ENCODE measurements at places on chromosomes 5 and 9. TPM values are rescaled to one million over a fixed set of nuclear protein-coding genes. Genes with fewer than 3 reads are reported as not detected.

DNA sequence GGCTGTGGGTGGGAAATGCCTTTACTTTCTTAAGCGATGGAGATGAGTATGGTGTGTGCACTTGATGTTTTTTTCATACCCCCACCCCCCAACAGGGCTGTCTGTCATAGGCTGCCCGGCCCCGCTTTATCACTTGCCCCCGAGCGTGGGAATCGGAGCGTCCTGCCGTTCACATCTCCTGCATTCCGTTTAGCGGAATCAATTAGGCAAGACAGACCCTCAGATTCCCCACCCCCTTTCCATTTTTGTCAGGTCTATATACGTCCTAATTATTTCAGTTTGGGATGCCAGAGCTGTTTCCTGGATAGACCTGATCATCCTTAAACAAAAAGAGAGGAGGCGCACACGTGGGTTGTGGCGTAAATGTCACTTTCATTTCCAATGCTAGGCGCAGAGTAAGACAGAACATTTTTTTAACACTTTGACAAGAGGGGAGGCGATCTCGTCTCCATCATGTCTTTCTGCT lies 217.2 kb downstream of the MEF2C start:
- DNase-seq, result no peak

DNA sequence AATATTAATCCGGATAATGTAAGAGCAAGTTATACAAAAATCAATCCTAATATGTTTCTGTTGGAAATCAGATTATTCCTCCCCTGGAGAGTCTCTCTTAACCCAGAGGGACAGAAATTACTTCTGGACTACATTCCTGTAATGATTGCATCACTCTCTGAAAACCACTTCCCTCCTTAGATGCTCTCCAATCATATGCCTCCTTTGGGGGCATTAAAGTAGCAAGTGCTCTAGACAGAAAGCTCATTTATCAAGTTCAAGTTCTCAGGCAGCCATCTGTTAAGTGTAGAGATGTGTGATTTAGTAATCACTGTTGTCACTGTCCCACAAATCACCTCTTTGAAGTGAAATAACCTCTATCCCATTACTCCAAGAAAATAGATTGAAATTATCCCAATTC lies 247.1 kb downstream of the SLCO4C1 start:
- DNase-seq, result no peak

DNA sequence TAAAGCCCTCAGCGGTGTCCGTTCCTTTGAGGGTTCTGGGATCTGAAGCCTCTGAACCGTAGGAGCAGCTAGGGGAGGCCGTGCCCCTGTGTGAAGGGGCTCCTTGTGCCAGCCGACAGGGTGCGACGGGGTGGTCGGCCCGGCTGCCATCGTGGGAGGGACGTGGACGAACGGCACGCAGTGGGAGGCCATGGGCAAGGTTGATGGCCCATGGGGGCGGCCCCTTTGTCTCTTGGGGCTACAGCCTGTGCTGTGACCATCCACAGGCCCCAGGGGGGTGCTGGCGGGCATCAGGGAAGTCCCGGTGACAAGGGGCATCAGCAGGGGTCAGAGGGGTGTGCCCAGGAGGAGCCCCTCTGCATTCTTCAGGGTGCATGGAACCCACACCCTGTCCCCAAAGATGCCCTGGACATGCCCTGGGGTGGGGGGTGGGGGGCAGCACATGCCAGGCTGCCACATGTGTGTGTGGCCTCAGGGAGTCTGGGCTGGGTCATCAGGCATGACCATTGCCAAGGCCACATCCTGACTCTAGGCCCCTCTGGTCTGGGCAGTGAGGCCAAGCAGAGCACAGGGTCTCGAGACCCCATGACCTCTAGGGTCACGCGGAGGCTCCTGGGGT lies 49.6 kb upstream of the CACNA1B start:
- DNase-seq, result no peak

DNA sequence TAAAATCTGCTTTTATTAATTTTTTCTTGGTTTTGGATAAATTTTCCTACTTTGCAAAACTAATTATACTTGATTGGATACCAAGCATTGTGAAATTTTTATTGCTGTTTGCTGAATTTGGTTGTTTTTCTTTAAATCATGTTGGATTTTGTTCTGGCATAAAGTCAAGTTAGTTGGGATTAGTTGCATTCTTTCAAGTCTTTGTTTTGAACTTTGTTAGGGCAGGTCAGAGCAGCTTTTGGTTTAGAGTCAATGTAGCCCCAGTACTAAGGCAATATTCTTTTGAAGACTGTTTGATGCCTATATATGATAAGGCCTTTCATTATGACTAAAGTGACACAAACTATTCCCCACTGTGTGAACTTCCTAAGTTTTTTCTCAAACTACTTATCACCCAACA lies 531.1 kb downstream of the RASEF start:
- no peak for DNase-seq

DNA sequence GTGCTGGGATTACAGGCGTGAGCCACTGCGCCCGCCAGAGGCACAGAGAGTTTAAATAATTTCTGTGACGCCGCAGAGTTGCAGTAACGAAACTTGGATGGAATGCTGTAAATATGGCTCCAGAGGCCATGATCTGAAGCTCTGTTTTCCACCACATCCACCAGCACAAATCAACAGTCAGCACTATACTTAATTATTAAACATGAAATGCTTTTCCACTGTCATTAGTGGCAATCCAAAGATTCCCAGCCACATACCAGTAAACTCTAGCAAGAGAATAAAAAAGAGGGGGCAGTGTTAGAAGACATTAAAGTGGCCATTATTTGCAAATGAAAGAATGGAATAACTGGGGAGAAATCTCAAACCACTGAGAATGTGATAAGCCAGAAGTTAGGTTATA lies 242.5 kb downstream of the DIRAS2 start:
- no peak for DNase-seq

GRCh38 chr9:106532306-106533015 lies 330.5 kb upstream of the ZNF462 start:
- DNase-seq, result no peak

GRCh38 chr5:151556806-151557205 lies 34.3 kb downstream of the FAT2 start:
- DNase-seq, result no peak

GRCh38 chr5:140408750-140409241 lies 7.2 kb downstream of the ANKHD1 start:
- DNase-seq, result no peak

The PLCXD3 gene
- 4.5 TPM for total RNA-seq

The IRGM gene
- 1.2 TPM for total RNA-seq

The ADGRD2 gene
- 0.29 TPM for total RNA-seq

The DRD1 gene
- total RNA-seq, result 2.9 TPM

The IL7R gene
- 34.9 TPM for total RNA-seq

The FGF1 gene
- not detected for total RNA-seq

The KCNV2 gene
- not detected for total RNA-seq

The SLC28A3 gene
- 4.9 TPM for total RNA-seq

The DDX4 gene
- total RNA-seq, result not detected

The SH2D3C gene
- total RNA-seq, result 15.7 TPM

The SMAD5 gene
- 86.3 TPM for total RNA-seq

All from ureter (tissue), 1 donor.